ENCODE measurements at places on chromosomes 13 and 19.
A peak's percentile ranks its signal among the peaks of the same experiment; 100 is the strongest.

DNA sequence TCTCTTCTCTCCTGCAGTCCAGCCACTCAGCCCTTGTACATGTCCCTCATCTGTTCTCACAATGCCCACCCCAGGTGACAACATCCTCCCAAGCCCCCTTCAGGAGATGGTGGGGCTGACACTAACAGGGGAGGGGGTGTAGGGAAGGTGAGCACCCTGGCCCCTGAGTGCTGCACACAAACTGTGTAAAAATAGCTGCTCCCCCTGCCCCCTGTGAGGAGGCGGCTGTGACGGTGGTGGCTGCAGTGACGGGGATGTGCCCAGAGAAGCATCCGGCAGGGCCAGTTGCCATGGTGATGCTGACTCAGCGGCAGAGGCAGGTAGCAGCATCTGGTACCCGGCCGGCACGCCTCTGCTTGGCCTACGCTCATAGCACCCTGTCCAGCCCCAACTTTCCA, 13.0 kb upstream of the JUND start:
- DNase-seq = peak; percentile 88

- no peak for DNase-seq
These were observed 12.7 kb downstream of the CLEC17A start for GRCh38 chr19:14595558-14595957.

GRCh38 chr13:80118099-80118498, 222.8 kb downstream of the SPRY2 start:
- no peak for DNase-seq

DNA sequence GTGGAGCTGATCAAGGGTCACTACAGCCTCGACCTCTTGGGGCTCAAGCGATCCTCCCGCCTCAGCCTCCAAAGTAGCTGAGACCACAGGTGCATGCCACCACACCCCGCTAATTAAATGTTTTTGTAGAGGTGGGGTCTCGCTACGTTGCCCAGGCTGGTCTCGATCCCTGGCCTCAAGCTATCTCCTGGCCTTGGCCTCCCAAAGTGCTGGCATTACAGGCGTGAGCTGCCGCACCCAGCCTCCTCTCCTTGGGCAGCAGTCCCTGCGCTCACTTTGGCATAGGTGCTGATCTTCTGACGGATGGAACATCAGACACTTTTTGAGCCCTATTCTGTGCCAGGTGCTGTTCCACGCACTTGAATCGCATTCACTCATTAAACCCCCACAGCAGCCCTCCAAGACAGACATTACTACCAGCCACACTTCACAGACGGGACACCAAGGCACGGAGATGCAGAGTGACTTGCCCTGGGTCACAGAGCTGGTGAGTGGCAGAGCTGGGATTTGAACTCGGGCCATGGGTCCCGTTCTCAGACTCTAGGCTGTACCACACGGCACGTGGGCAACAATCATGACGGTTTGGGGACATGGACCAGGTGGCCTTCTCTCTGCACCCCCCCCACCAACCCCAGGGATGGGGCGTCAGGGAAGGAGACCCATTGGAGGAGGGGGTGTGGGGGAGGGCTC, 3.2 kb downstream of the MEIS3 start:
- no peak for DNase-seq

DNA sequence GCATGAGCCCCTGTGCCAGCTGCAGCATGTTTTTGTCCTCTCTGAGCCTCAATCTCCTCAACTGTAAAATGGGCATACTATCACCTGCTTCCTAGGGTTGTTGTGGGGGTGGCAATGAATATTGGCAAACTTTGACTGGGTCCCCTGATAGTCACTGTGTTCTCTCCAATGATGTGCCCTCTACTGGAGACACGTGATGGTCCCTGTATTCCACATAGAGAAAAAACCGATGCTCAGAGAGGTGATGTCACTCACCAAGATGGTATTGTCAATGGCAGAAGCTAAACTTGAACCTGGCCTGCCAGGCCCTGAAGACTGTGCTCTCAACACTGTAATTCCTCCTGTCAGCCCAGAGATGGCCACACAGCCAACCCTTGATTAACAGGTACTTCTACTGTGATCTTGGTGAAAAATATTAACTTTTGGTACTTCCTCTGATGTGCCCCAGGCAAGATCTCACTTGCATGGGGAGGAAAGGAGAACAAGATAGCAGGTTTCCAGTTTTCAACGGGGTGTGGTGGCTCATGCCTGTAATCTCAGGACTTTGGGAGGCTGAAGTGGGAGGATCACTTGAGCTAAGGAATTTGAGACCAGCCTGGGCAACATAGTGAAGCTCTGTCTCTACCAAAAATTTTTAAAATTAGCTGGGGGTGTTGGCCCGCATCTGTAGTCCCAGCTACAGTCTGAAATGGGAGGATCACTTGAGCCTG, 3.6 kb downstream of the CEACAM20 start:
- no peak for DNase-seq

DNA sequence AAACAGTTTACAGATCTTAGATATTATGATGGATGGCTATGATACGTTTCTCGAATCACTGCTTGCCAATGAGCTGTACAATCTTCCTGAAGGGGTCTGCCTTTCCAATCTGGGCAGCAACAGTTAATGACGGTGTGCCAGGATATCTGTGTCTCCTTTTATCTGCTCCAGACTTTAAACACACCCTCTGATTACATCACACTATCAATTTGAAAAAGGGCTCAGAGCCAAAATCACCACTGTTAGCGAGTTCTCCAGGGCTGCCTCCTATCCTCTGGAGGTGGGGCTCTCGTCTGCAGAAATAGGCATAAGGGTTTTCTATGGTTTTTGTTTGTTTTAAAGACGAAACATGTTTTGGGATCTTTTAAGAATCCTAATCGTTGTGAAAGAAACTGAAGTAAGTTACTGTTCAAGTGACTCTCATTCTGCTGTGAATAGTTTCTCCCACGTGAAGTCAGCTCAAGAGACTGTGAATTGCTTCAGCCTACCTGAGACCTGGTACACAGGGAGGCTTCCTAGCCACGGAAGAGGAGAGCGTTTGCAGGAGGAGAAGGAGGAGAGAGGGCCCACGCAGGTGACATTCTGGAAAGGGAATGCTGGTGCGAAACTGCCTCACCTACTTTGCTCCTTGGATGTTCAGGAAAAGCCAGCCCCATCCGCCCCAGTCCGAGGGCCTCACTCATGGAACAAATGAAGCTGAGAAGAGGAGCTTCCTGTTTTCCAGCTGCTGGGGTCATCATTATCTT, 15.2 kb upstream of the GJA3 start:
- no peak for DNase-seq

DNA sequence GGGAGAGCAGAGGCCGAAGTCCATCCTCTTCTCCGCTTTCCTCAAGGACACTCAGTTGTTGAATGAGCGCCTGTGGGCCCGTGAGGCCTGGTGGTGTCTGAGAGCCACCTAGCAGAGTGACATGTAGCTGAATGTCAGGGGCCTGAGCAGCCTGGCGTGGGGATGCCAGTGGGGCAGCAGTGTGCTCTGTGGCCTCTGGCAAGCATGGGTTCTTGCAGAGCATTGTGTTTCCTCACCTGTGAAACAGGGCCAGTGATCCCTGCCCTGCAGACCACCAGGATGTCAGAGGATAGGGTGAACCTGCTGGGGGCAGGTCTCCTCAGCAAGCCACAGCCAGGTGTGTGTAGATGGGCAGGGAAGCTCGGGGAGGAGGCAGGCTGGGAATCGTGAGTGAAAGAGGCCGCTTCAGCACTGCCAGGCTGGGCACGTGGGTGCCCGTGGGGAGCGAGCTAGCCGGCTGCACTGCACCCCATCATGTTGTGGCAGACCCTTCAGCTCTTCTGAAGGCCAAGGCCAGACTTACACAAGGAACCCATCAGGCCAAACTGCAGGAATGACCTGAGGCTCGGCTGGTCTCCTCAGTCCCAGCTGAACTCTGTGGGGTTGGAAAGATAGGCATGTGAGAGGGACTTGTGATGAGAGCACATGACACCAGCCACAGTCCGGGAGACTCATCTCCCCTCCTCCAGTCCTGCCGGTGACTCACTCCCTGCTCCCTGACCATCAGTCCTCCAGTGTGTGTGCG, 5.0 kb downstream of the PPP1R37 start:
- no peak for DNase-seq

DNA sequence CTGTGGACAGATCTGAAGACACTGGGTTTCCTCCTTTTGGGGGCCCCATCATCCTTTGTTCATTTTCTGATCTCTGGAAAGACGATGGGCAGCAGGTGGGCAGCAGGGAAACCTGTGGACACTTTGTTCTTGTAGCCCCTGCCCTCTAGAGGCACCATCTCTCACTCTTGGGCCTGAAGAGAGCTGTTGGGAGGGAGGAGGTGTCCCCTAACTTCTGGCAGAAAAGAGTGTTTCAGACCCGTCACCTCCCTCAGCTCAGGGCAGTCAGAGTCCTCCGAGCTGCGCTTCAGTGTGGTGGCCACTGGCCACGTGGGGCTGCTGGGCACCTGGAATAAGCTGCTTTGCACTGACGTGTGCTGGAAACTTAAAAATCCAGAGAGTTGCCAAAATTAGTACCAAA, 26.9 kb upstream of the RNF17 start:
- no peak for DNase-seq

DNA sequence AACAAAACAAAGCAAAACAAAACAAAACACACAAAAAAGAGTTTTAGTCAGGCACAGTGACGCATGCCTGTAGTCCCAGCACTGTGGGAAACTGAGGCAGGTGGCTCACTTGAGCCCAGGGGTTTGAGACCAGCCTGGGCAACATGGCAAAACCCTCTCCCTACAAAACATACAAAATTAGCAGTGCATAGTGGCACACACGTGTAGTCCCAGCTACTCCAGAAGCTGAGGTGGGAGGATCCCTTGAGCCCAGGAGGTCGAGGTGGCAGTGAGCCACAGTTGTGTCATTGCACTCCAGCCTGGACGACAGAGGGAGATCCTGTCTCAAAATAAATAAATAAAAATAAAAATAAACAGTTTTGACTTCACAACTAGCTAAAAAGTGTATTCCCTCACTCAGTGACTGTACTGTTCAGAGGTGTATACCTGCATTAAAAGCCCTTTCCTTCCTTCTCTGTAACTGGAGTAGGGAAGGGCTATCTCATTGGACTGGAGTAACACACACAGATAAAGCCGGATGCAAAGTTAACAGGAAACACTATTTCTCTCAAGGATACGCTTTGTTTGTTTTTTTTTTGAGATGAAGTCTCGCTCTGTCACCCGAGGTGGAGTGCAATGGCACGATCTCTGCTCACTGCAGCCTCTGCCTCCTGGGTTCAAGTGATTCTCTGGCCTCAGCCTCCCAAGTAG, 3.7 kb upstream of the BAX start:
- DNase-seq = no peak

GRCh38 chr13:35781036-35782000, 304.8 kb upstream of the MAB21L1 start:
- no peak for DNase-seq

GRCh38 chr19:39502640-39503417, 4.1 kb downstream of the DLL3 start:
- DNase-seq = peak; percentile 83

DNA sequence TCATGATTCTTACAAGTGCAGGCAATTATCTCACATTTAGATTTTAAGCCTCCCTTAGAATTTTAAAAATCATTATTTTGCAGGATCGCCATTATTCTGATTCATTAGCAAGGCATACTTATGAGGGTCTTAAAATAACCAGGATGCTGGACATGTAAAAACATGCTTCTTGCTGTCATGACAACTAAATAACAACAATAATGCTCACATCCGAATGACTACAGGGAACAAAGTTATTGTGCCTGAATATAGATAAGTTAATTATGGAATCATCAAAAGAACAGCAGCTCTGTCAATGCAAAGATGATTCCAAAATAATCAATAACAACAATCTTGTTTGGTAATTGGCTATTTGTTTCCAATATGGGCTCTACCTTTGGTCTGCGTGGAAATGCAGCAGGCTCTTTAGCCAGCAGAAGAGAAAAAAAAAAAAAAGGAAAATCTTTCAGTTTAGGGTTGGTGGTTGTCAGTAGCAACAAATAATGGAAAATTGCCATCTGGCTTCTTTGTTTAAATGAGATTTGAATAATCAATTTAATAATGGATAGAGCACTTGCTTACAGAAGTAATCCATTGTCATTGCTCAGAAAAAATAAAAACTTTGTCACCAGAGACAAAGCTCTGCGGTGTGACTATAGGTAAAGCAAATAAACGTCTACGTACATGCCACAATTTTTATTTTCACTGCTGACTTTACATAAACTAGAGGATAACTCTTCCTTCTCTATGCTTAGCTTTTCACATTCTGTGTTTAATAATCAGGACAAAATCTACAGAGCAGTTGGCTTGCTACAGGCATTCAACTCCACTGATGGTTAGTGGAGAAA, 468.9 kb upstream of the TSHZ3 start:
- no peak for DNase-seq

DNA sequence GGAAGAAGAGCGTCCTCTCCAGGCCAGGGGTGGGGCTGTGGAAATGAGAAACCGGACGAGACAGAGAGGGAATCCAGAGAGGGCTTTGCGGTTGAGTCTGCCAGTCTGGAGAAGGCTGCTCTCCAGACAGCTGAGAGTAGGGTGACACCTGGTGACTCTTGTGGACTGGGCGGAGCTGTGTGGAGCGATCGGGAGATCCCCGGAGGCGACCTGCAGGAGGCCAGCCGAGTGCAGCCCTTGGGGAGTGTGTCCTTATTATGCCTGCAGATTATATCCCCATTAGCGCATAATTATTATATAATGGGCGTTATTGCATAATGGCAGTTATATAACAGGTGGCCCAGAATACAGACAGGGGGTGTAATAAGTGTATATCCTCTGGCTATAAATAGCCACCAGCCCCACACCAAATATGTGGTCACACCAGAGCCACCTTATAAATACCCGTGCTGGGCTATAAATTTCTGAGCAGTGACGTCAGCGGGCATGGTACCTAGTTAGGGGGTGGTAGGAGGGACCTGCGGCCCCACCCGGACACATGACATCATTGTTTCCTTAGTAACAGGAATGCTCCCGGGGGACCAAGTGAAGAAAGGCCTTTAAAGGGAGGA, 41.2 kb downstream of the NFIX start:
- DNase-seq = no peak

- DNase-seq = no peak
These were observed 369.9 kb upstream of the SLC10A2 start for GRCh38 chr13:103436057-103436654.

All from B cell (primary cell).